SK-N-SH treated with all-trans-retinoic acid at 6 μM for 48 hours (cell line): ENCODE measurements at places on chromosomes 2 and 18.

DNA sequence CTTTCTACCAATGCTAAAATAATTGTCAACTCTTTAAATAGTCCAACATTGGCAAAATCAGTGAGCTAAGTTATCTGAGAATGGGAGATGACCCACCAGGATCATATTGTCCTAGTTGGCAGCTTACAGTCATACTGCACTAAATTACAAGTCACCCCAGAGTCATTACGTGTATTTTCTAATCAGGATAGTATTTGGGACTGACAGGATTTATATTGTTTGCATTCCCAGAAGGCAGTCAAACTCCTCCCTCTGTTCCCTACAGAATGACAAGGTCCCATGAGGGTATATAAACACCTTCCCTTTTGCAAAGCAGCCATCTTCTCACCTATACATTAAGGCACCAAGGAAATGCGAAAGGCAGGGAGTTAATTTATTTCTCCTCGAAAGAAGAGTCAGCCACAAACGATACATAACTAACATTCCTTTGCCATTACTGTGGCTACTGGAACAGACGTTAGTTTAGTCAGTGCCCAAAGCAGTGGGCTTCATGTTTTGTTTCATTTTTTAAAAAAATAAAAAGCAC is 125.3 kb downstream of the ANTXR1 start:
- peak; percentile 88 for ATAC-seq

GRCh38 chr2:39099870-39100728 is 20.8 kb downstream of the SOS1 start:
- no peak; the same call in 2 of the 3 replicates for ATAC-seq

GRCh38 chr2:217804791-217805667 is 197.8 kb downstream of the TNS1 start:
- no peak for ATAC-seq

DNA sequence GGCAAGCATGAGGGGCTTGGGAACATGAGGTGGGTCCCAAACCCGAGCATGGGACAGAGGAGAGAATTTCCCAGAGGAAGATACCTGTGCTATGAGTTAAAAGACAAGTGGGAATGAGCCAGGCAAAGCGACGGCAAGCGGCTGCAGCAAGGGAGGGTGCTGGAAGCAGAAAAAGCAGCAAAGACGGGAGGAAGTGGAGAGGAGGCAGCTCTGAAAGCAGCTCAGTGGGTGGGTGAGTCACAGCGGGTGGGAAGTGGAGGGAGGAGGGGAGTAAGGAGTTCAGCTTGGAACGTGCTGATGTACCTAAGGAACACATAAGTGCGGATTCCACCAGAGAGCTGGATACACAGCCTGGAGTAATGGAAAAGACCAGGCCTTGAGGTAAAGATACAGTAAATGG is 41.4 kb downstream of the THUMPD2 start:
- ATAC-seq = peak; percentile 93

DNA sequence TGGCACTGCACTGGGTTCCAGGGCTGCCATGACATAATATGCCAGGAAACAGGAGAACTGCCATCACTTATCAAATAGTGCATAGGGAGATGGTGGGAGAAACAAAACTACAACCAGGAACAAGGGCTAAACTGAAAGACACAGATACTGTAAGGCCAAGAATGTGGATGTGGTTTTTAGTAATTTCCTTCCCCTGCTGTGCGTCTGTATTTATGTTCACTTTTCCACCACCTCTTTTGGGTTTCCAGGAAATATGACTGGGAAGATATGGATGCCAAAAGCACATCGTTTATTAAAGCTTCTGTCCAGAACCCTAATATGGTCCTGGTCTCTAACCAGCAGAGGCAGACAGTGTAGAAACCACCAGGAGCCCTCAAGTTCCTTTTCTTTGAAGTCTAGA is 759.7 kb upstream of the FANCL start:
- no peak for ATAC-seq

DNA sequence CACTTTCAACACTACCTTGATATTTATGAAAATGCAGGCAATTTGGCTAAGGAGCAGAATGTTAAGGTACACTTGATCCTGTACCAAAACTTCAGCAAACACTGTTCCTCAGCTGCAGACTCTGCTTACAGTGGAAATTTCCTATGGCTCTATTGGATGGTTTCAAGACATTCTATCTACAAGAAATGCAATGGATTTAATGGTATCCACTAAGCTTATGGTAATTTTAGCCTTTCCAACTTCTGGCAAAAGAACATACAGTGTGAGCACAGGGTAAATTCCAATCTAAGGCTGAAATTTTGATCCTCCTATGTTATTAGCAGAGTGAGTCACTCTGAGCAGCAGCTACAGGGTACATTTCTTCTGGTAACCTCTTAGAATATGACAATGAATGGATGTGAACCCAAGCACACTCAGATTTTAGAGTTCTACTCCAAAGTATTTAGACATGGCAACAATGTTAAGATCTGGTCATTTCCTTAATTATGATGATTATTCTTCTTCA is 361.8 kb upstream of the PIK3C3 start:
- ATAC-seq = no peak

- no peak for ATAC-seq
Observed at GRCh38 chr2:15825276-15825980, 114.9 kb upstream of the MYCN start.

DNA sequence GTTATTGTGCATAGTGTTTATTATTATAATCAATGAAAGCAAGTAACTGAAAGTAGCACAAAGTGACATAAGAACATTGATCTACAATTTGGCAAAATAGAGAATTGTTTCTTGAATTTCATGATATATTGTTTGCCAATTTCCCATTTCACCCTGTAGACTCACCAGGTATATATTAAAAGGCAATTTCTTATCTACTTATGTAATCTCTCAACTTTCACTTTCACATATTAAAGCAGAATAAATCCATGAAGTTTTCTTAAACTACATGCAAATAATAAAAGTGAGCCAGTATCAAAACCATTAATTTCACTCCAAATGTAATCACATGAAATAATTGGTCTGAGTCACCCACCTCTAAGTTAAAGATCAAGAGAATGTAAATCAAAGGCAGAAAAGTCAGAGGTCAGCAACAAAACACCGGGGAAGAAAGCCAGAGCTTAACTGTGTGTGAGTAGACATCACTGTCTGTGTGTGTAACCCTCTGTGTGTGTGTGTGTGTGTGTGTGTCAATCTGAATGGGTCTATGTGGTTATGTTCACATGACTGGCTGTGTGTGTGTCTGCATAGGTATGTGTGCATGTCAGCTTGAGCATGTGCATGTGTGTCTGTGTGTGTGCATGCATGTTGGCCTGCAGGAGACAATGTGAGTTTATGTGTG is 44.1 kb downstream of the ZNF385B start:
- ATAC-seq = peak; percentile 35; the same call in 2 of the 3 replicates

DNA sequence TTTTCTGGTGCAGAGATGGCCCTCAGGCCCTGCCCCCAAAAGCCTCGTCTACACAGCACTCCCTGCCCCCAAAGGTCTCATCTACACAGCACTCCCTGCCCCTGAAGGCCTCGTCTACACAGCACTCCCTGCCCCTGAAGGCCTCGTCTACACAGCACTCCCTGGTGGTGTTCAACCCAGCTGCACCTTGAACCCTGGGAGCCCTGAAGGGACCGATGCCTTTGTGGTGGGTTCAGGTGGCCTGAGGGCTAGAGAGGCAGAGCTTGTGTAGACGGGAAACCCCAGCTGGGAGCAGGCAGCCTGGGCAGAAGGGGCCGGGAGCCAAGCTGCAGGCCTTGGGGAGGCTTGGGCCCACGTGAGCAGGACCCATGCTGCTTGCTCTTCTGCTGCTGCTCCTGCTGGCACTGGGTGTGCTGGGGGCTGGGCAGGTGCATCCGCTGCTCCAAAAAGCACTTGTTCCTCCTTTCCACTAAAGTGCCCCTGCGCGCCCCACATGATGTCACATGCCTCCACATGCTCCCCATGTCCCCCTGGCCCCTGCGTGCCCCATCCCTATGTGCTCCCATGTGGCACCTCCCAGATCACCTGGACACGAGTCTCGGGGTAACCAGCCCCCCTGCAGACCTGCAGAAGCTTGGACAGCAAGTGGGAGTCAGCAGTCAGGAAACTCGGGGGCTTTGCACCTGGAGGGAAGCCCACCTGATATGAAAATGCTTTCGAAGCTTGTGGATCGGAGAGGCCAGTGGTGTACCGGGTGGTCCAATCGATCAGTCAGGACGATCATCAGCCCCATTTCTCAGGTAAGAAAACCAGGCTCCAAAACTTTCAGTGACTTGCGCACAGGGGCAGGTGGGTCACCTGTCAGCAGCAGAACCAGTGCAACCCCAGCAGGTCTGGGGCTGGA is 94.9 kb upstream of the CTDP1 start:
- ATAC-seq = no peak

DNA sequence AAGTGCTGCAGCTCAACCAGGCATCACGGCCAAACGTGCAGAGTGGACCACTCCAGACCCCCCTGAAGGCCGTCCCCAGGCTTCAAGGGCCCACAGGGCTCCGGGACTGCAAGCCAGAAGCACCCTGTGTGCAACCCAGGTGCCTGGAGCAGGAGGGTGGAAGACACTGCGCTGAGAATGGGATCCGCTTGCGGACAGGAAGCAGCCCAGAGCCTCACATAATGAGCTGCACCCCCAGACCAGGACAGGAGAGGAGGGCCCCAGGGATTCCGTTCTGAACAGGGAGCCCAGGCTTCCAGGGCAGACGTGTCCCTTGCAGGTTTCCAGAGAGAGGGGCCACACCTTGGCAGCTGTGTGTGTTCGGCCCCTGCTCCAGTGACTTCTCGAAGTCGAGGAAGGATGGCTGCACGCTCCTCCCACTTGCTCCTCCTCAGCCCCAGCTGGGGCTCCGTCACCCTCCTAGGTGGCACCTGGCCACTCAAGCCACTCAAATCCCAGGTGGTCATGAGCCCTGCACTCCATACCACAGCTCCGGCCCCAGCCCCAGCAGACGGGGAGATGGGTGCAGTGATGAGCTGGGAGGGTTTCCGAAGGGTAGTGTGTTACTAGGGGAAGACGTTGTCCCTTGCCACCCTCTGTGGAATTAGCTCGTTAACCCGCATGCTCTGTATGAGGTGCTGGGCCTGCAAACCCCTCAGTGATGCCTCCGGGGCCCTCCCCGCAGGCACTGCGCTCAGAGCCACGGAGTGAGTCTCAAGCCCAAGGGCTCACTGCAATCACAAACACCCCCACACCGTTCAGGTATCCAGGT is 79.2 kb downstream of the NDUFA10 start:
- no peak for ATAC-seq

GRCh38 chr2:1101011-1101782 is 150.5 kb downstream of the SNTG2 start:
- ATAC-seq = no peak

DNA sequence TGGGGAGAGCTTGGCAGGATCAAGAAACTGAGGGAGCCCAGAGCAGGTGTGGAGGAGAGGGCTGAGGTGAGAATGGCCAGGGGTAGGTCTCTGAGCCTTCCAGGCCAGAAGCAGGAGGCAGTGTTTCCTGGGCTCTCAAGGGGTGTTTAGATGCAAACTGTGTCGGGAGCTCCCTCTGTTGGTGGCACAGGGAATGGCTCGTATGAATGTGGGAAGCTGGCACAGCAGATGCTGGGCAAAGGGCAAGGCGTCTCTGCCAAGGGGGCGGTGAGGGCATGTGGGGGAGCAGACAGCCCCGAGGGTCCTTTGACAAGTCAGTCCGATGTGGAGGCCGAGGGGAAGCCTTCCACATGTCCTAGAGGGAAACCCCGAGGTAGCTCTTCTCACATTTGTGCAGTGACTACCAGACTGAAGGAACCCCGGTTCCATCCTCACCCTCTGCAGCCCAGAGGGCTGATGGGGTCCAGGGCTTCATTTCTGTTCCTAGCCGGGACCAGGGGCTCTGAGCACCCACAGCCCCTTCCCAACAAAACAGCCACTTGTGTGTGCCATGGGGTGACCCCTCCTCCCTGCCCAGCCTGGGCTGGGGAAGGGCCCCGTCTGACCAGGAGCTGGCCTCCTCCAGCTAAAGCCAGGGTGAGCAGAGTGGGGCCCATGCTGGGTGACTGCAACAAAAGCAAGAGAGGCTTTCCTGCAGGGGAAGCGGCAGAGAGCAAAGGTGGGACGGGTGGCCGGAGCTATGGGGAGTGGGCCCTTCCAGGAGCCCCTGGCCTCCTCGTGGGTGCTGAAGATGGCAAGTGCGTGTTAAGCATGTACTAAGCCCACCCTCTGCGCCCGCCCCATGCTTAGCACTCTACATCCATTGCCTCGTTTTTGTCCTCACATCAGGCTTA is 103.4 kb downstream of the SEPTIN10 start:
- peak; percentile 79 for ATAC-seq

DNA sequence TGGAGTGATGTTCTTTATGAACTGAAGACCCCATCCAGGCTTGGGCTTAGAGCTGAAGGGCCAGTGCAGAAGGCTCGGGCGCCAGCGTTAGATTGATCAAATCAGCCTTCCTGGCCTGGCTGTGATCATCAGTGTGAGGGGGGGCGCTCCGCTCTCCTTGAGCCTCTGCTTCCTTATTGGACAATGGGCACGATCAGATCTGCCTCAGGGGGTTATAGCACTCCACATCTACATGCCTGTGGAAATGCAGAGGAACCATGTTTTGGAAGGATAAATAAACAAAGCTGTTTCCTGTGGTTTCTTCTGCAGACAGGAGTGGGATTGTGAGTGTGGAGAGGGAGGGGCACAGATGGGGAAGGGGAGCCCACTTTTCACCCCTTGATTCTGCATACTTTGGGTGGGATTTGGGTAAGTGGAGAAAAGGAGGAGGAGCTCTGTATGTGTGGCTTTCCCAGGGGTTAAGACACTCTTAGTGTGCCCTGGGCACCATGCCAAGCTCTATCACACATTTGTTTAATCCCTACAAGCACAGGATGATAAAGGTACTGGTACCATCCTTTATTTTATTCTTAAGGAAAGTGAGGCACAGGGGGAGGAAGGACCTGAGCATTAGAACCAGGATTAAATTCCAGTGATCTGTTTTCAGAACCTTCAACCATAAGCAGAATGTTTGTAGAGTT is 150.5 kb downstream of the EN1 start:
- ATAC-seq = no peak

- no peak for ATAC-seq
Observed at GRCh38 chr2:28629910-28630309, 121.7 kb upstream of the PPP1CB start.

DNA sequence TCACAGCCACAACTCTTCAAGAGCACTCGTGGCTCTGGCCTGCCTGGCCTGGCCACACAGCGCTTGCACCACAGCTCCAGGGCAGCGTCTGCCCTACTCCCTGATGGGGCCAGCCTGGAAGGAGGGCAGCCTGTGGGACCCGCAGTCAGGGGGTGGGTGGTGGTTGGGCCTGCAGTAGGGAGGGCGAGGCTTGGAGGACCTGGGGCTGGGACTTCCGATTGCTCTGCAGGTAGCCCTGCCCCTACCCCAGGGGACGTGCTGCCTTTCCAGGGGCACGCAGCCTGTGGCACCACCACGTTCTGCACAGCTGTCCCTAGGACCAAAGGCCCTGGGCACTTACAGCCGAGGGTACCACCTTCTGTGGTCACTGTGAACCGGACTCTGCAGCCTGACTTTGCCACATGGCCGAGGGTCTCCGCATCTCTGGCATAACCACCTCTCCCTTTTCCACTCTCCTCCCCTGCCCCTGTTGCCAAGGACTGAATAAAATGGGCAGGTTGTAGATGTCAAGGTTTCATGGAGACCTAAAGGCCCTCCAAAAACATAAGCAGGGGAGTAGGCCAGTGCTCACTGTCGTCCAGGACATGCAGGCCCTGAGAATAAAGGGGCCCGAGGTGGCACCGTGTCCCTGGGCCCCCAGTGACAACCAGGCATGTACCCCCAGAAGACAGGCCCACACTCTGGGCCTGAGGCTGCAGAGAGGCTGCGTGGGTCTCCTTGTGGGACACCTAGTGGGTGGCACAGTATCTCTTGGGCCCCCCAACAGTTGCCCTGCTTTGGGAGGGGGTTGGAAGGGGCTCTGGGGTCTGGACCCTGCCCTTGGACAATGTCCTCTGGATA is 87.3 kb downstream of the INHBB start:
- ATAC-seq = no peak

- ATAC-seq = no peak
Observed at GRCh38 chr2:195818526-195818925, 161.5 kb downstream of the SLC39A10 start.

GRCh38 chr2:20168048-20168726 is 56.7 kb downstream of the SDC1 start:
- peak; percentile 8; the same call in 1 of the 3 replicates for ATAC-seq
